ENCODE measurements at places on chromosomes 5 and 9.

- no peak for DNase-seq
Observed at GRCh38 chr5:172559004-172559932, 81.8 kb upstream of the NEURL1B start.

DNA sequence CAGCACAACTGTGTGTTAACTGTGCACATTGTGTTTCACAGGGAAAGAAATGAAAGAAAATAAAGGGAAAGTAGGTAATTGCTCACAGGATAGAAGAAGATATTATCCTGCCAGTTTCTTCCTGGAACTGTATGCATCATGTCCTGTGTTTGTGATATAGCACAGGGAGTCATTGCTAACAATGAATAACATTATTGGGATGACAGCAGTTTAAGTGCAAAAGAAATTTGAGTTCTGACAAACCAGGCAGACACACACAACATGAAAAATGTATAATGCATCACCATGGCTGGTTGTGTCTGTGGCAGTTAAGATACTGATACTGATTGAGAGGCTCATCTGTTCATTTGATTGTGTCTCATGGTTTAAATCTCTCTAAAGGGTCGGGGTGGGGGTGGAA lies 145.4 kb downstream of the SPATA31D1 start:
- DNase-seq, result no peak

DNA sequence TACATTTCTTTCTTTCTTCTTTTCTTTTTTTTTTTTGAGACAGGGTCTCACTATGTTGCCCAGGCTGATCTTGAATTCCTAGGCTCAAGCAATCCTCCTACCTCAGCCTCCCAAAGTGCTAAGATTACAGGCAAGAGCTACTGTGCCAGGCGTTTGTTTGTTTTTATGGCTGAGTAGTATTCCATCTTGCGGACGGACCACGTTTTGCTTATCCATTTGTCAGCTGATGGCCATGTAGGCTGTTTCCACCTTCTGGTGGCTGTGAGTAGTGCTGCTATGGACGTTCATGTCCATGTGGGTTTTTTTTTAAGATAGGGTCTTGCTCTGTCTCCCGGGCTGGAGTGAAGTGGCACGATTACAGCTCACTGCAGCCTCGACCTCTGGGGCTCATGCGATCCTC lies 2.5 kb downstream of the DOK3 start:
- no peak for DNase-seq

DNA sequence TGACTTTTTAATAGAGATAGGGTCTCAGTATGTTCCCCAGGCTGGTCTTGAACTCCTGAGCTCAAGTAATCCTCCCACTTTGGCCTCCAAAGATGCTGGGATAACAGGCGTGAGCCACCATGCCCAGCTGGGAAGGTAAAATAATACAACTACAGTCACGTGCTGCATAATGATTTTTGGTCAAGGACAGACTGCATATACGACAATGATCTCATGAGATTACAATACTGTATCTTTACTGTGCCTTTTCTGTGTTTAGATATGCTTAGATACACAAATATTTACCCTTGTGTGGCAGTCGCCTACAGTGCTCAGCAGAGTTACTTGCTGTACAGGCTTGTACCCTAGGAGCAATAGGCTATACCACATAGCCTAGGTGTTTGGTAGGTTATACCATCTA lies 14.2 kb upstream of the IRF1 start:
- DNase-seq, result no peak

- DNase-seq, result no peak
Observed at GRCh38 chr5:67333171-67333570, 136.6 kb upstream of the CD180 start.

GRCh38 chr5:131677115-131677514 lies 42.1 kb upstream of the RAPGEF6 start:
- DNase-seq, result no peak

DNA sequence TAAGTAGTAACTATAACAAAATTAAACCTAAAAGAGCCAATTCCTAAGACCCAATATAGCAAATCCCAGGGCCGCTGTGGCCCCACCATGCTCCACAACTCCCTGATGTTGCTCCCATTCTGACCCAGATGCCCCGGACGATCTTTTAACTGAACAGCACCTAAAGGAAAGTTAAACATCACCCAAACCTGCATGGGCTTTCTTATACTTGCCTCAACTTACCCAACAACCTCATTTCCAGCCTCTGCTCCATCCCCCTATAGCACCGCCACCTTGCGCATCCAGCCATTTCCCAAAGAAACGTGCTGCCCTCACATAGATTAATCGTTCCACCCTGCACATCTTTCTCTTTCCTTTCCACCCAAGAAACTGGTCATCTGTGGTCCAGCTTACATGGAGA lies 54.6 kb downstream of the ZNF354C start:
- DNase-seq, result no peak

DNA sequence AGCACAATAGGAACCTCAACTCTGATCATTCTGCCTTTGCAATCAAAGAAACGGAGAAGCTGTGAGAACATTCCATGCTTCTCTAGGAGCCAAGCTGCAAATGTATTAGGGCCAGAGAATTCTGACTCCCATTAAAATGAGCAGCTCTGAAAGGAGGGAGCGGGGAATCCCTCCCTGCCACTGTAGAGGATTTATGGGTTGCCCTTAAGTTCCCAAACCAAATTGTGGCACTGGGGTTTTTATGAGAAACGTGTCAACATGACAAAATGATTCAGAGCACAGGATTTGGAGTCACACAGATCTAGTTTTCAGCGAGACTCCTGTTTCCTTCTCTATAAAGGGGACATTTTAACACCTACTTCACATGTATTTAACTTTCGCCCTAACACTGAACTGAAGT lies 1.8 kb downstream of the IL6ST start:
- peak; percentile 4 for DNase-seq

DNA sequence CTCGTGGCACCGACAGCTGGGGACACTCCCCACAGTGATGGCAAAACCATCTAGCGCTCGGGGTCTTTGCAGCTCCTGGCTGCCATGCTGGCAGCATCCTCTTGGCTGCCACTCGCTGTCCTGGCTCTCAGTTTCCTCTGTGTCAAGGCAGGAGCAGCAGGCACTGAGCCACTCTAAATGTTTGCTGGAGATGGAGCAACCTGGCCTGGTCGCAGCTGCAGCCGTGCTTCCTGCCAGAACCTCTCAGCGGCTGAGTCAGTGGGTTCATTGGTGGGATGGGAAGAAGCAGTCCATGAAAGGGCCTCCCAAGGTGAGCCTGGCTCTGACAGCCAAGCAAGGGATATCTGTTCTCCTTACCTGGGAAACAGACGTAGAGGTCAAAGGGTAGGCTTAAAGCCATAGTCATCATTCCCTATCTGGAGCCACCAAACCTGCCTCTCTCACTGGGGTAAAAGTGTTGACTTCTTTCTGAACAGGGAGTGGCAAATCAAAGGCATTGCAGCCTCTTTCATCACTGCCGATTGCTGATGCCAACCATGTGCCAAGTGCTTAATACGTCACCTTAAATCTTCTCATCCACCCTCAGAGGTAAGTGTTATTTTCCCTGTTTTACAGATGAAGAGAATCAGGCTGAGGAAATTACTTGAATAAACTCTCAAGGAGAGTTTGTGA lies 304.8 kb upstream of the ZNF462 start:
- no peak for DNase-seq
